Effector memory CD8-positive, alpha-beta T cell (primary cell): ENCODE measurements at places on chromosomes 13 and 19.

DNA sequence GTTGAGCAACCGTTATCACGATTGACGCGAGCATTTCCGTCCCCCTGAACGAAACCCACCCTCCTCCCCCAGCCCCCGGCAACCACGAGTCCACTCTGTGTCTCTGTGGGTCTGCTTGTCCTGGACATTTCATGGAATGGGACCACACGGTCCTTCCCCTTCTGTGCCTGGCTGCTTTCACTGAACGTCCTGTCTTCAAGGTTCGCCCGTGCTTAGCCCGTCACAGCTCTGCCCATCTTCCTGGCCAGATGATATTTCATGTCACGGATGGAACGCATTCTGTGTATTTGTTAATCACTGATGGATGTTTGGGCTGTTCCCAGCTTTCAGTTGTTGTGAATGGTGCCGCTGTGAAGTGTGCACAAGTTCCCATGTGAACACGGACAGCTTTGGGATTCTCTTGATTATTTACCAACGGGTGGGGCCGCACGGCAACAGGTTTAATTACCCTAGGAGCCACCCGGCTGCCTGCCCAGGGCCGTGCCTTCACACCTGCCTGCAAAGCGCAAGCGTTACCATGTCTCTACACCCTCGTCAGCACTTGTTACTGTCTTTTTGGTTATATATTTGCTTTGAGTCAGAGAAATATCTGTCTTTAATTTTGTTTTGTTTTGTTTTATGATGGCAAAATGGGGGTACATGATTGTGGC is 42.5 kb downstream of the RASA3 start:
- no peak for DNase-seq
- H3K4me3 ChIP-seq = peak overlapping the region; percentile 51
- peak overlapping the region; percentile 52 for H3K27ac ChIP-seq

- peaks cover 35% of the 10 kb centered on the region for H3K4me1 ChIP-seq
- no peaks in the 10 kb centered on the region for H3K27me3 ChIP-seq
- peak; percentile 37 for DNase-seq
- H3K36me3 ChIP-seq = peaks cover 3% of the 10 kb centered on the region
- H3K4me3 ChIP-seq = peak overlapping the region; percentile 74
Observed at GRCh38 chr19:2775556-2776430, 7.3 kb downstream of the SGTA start.

DNA sequence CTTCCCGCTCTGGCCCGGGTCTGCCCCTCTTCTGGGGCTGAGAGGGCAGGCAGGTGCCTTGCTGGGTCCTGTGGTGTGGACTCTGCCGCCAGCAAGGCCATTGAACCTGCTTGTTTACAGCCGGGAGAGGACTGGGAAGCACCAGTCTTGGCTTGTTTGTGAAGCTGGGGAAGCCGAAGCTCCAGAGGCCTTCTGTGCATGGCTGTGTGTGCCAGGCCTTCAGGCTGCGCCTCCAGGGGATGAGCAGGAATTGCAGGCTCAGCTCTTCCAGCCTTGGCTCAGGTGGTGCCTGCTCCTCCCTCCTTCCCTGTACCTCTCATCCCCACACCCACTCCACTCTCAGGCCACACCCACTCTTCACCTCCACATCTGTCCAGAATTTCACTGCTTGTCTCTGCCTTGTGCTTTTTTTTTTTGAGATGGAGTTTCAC is 17.5 kb downstream of the NDUFB7 start:
- H3K27me3 ChIP-seq = no peaks in the 10 kb centered on the region
- H3K27ac ChIP-seq = peak overlapping the region; percentile 77
- H3K4me3 ChIP-seq = peak overlapping the region; percentile 17
- H3K36me3 ChIP-seq = peaks cover 25% of the 10 kb centered on the region
- no peak for DNase-seq
- peaks cover 51% of the 10 kb centered on the region for H3K4me1 ChIP-seq

GRCh38 chr13:103795892-103796478 is 729.8 kb upstream of the SLC10A2 start:
- H3K4me3 ChIP-seq = no peak overlapping the region
- no peaks in the 10 kb centered on the region for H3K4me1 ChIP-seq
- no peak for DNase-seq

- no peaks in the 10 kb centered on the region for H3K36me3 ChIP-seq
- H3K27me3 ChIP-seq = peaks cover 6% of the 10 kb centered on the region
- H3K4me1 ChIP-seq = no peaks in the 10 kb centered on the region
- no peak overlapping the region for H3K27ac ChIP-seq
- DNase-seq = no peak
Observed at GRCh38 chr13:21242236-21242635, 65.8 kb downstream of the MRPL57 start.

DNA sequence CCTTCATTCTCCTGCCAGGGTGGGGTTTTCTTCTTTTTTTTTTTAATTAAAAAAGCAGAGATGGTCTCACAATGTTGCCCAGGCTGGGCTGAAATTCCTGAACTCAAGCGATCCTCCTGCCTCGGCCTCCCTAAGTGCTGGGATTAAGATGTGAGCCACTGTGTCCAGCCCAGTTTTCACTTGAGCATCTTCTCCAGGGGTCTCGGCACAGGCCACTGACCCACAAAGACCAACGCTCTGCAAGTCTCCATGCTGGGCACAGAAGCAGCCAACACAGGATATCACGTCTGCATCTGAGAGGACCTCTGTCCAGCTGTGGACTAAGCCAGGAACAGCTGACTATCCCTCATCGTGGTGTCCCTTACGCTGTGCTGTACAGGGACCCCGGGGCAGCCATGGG is 9.5 kb upstream of the TMEM86B start:
- no peaks in the 10 kb centered on the region for H3K27me3 ChIP-seq
- H3K27ac ChIP-seq = no peak overlapping the region
- peaks cover 99% of the 10 kb centered on the region for H3K36me3 ChIP-seq
- peaks cover 10% of the 10 kb centered on the region for H3K4me1 ChIP-seq

- no peak overlapping the region for H3K27ac ChIP-seq
- DNase-seq = no peak
- no peaks in the 10 kb centered on the region for H3K4me1 ChIP-seq
- H3K27me3 ChIP-seq = peaks cover 21% of the 10 kb centered on the region
- no peaks in the 10 kb centered on the region for H3K36me3 ChIP-seq
Observed at GRCh38 chr13:25687471-25688225, 315.9 kb downstream of the ATP8A2 start.

DNA sequence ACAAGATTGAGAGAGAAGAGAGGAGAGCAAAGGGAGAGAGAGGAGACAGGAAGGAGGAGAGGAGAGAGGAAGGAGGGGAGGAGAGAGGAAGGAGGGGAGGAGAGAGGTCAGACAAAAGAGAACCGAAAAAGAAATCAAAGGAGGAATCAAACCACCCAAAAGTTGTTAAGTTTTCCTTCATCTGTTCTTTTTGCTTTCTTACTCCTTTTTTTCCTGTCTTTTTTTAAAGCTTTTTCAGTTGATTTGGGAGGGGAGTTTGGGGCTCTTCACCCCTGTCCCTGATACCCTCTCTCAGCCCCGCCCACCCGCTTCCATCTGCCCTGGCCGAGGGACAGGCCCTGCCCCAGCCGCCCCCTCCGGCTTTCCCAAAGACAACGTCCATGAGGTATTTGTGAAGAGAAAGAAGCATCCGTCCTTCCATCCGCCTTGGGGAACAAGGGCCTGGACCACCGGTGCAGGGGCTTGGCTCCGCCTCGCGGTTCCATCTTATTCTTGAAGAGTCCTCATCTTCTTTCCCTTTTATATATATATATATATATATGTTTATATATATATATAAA is 13.3 kb downstream of the ZNF574 start:
- peak overlapping the region; percentile 90 for H3K27ac ChIP-seq
- H3K36me3 ChIP-seq = peaks cover 23% of the 10 kb centered on the region
- no peak for DNase-seq
- no peaks in the 10 kb centered on the region for H3K27me3 ChIP-seq
- H3K4me3 ChIP-seq = no peak overlapping the region
- H3K4me1 ChIP-seq = peaks cover 18% of the 10 kb centered on the region

GRCh38 chr13:29711776-29712175 is 116.3 kb upstream of the SLC7A1 start:
- no peak overlapping the region for H3K27ac ChIP-seq
- DNase-seq = no peak
- no peak overlapping the region for H3K4me3 ChIP-seq

GRCh38 chr19:32540621-32541020 is 40.4 kb upstream of the PDCD5 start:
- peaks cover 4% of the 10 kb centered on the region for H3K27me3 ChIP-seq
- peaks cover 7% of the 10 kb centered on the region for H3K4me1 ChIP-seq
- H3K36me3 ChIP-seq = no peaks in the 10 kb centered on the region
- no peak for DNase-seq
- no peak overlapping the region for H3K27ac ChIP-seq
- H3K4me3 ChIP-seq = no peak overlapping the region

GRCh38 chr13:109897988-109898624 is 111.7 kb upstream of the IRS2 start:
- H3K4me1 ChIP-seq = no peaks in the 10 kb centered on the region
- H3K4me3 ChIP-seq = no peak overlapping the region
- H3K27me3 ChIP-seq = no peaks in the 10 kb centered on the region

- H3K4me1 ChIP-seq = peaks cover 13% of the 10 kb centered on the region
- no peak overlapping the region for H3K27ac ChIP-seq
- DNase-seq = no peak
- peaks cover 52% of the 10 kb centered on the region for H3K36me3 ChIP-seq
Observed at GRCh38 chr19:14470031-14470876, 4.9 kb downstream of the PTGER1 start.

DNA sequence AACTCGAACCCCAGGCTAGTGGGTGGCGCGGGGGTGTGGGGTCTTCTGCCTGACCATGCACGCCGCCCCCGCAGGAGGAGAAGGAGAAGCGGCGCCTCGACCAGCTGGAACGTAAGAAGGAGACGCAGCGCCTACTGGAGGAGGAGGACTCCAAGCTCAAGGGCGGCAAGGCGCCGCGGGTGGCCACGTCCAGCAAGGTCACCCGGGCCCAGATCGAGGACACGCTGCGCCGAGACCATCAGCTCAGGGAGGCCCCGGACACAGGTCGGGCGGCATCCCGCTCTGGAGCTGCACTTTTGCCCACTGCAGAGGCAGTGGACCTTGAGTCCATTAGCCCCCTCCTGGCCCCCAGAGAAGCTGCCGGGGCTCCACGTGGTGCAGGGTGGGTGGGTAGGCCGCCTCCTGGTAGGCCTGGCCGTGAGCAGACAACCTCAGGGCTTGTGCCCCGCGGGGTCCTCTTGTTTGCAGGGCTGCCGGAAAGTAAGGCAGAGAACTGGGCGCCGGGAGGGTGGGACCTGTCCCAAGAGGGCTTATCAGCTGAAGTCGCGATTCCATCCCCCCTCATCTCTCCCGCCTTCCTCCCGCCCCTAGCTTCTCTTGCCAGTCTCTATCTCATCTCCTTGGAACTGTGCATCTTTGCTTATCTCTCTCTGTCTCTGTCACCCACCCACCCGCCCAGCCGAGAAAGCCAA is 9.9 kb downstream of the CCDC124 start:
- no peak for DNase-seq
- no peak overlapping the region for H3K27ac ChIP-seq
- peaks cover 13% of the 10 kb centered on the region for H3K4me1 ChIP-seq
- H3K36me3 ChIP-seq = peaks cover 44% of the 10 kb centered on the region
- H3K4me3 ChIP-seq = no peak overlapping the region

- peak overlapping the region; percentile 0 for H3K4me3 ChIP-seq
- no peak for DNase-seq
- H3K36me3 ChIP-seq = peaks cover 6% of the 10 kb centered on the region
- peaks cover 13% of the 10 kb centered on the region for H3K4me1 ChIP-seq
- H3K27me3 ChIP-seq = no peaks in the 10 kb centered on the region
Observed at GRCh38 chr19:11373166-11373884, 1.1 kb upstream of the SWSAP1 start.

DNA sequence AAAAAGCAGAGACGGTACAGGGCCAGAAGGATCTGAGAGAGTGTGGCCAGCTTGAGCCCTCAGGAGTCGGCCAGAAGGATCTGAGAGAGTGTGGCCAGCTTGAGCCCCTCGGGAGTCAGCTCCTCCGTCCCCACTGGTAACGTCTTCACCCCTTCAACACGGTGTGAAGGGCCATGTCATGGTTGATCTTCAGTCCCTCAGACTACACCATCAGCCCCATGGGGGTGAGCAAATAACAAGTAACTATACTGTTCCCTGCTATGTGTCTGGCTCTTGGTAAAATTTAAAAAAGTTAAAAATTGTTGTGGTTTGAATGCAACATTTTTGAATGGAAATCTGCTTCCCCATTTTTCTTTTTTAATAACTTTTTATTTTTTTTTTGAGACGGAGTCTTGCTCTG is 1.6 kb upstream of the ZNF8 start:
- no peaks in the 10 kb centered on the region for H3K27me3 ChIP-seq
- H3K36me3 ChIP-seq = peaks cover 27% of the 10 kb centered on the region
- H3K4me1 ChIP-seq = peaks cover 42% of the 10 kb centered on the region
- DNase-seq = no peak

DNA sequence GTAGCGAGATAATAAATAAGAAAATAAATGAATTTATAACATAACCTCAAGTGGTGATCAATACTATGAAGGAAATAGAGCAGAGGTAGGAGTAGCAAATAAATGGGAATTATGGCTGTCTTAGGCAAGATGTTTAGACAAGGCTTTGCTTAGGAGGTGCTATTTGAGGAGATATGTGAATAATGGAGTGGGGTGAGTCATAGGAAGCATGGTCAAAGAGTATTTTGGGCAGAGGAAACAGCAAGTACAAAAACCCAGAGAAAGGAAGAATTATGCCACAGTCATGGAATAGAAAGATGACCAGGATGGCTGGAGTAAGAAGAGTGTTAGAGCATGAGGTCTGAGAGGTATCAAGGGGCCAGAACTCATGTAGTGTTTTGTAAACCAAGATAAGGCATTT is 33.6 kb upstream of the LPAR6 start:
- peaks cover 20% of the 10 kb centered on the region for H3K4me1 ChIP-seq
- H3K27me3 ChIP-seq = no peaks in the 10 kb centered on the region
- no peak overlapping the region for H3K27ac ChIP-seq
- H3K36me3 ChIP-seq = no peaks in the 10 kb centered on the region
- no peak for DNase-seq
- H3K4me3 ChIP-seq = no peak overlapping the region

DNA sequence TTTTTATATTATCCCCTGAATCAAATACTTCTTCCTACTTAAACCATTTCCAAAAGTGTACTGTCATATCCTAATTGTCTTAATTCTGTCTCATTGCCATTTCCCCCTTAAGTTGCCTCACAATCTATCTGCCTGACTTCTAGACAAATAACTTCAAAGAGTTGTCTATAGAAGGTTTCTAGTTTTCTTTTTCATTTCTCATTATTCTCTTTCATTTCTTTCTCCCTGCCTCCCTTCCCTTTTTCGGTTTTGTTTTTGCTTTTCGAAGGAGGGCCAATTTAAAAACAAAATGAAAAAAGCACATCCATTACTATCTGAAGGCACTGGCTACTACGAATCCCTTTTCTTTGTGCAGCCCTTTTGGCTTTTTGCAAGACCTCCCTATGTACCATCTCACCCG is 367.2 kb downstream of the DNAJC15 start:
- no peaks in the 10 kb centered on the region for H3K4me1 ChIP-seq
- H3K36me3 ChIP-seq = no peaks in the 10 kb centered on the region

- H3K27ac ChIP-seq = no peak overlapping the region
- no peak for DNase-seq
- H3K4me3 ChIP-seq = no peak overlapping the region
- peaks cover 62% of the 10 kb centered on the region for H3K36me3 ChIP-seq
- H3K27me3 ChIP-seq = no peaks in the 10 kb centered on the region
Observed at GRCh38 chr19:54123682-54124081, 8.1 kb downstream of the PRPF31 start.

DNA sequence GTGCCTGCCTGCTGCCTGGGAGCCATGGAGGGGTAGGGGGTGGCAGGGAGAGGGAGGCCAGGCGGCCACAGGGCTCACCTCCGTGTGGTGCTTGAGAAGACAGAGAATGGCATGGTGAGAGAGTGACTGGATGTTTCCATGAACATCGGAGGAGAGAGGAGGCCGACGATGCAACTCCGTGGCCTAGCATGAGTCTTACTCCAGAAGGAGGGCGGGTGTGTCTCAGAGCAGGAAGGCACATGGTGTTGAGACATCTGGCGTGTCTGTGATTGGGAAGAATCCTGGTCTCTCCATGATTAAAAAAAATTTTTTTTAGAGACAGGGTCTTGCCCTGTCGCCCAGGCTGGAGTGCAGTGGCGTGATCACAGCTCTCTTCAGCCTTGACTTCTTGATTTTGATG is 5.1 kb downstream of the IRGC start:
- no peak overlapping the region for H3K27ac ChIP-seq
- H3K36me3 ChIP-seq = no peaks in the 10 kb centered on the region
- H3K4me1 ChIP-seq = no peaks in the 10 kb centered on the region
- DNase-seq = no peak
